Left lung (tissue), 14 donors: ENCODE measurements at places on chromosomes 12 and 14.

DNA sequence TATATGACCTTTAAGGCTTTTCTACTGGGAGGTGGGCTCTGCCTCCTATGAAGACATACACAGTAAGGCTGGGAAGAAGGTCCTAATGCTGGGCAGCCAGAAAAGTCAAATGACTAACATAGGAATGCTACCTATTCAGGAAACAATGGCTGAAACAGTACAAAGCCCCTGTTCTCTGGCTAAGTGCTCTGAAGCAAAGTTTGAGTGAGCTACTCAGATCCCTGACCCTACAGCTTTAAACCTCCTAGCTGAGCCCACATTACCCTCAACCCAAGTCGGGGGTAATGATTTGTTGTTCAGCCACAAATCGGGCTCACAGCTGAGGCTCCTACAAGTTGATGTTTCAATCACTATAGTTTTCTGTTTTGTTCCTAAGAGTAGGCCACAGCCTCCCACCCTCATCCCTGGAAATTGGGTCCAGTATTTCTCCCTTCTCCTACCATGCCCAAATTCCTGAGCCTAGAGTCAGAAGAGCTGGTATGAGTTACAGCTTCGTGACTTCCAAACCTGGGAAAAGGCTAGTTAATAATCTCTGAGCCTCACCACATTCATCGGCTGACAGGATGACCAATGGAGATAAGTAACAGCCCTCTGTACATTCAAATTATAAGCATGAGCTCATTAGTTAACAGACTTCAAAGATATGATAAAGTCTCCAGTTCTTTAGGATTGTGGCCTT is 46.5 kb downstream of the BTBD7 start:
- no peak overlapping the region for H3K27ac ChIP-seq
- peaks cover 11% of the 10 kb centered on the region for H3K4me1 ChIP-seq
- peaks cover 15% of the 10 kb centered on the region for H3K36me3 ChIP-seq

- no peaks in the 10 kb centered on the region for H3K4me1 ChIP-seq
- no peaks in the 10 kb centered on the region for H3K27me3 ChIP-seq
- no peaks in the 10 kb centered on the region for H3K36me3 ChIP-seq
- no peak overlapping the region for H3K27ac ChIP-seq
- DNase-seq: no peak
Measured at GRCh38 chr14:85060121-85060520, 469.8 kb upstream of the FLRT2 start.

GRCh38 chr12:114864837-114865551 is 181.0 kb upstream of the TBX3 start:
- no peaks in the 10 kb centered on the region for H3K4me1 ChIP-seq
- no peaks in the 10 kb centered on the region for H3K36me3 ChIP-seq
- no peak overlapping the region for H3K4me3 ChIP-seq
- no peaks in the 10 kb centered on the region for H3K27me3 ChIP-seq

GRCh38 chr12:30806989-30807694 is 52.4 kb upstream of the CAPRIN2 start:
- no peak overlapping the region for H3K27ac ChIP-seq
- no peak for DNase-seq
- H3K4me3 ChIP-seq: no peak overlapping the region
- H3K36me3 ChIP-seq: no peaks in the 10 kb centered on the region

GRCh38 chr14:102822311-102822863 is 45.1 kb downstream of the TRAF3 start:
- no peak overlapping the region for H3K27ac ChIP-seq
- H3K4me1 ChIP-seq: peaks cover 12% of the 10 kb centered on the region
- no peaks in the 10 kb centered on the region for H3K27me3 ChIP-seq

DNA sequence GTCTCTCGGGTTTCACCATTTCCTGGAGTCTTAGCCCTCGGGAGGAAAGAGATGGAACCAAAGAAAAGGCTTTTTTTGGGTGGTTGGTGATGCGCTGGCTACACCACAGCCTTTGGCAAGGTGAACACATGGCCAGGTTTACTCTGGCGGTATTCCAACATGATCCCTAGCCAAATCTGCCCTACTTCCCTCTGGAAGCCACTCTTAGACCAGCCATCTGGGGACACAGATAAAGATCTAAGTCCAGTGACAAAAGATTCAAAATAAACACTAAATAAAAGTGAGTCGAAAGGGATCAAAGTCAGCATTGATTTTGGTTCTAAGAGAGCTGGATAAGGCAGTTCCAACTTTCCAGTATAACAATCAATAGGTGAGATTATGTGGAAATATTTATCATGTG is 694.5 kb downstream of the VRK1 start:
- DNase-seq: no peak
- no peaks in the 10 kb centered on the region for H3K36me3 ChIP-seq
- no peaks in the 10 kb centered on the region for H3K27me3 ChIP-seq
- H3K27ac ChIP-seq: no peak overlapping the region
- no peaks in the 10 kb centered on the region for H3K4me1 ChIP-seq
- no peak overlapping the region for H3K4me3 ChIP-seq

DNA sequence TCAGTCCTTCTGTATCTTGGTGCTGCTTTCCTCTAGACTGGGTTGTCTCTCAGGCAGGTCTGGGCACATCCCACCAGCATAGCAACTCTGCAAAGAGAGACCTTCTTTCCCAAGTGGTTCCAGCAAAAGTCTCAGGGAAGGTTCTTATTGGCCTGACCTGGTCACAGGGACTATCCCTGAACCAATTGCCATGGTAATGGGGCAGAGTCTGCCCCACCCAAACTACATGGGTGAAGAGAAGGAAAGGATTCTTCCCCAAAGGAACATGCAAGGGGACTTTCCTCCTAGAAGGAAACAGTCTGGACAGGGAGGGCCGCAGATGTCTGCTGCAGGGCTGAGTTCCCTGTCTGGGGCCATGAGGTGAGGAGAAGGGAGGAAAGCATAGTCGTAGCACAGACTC is 122.2 kb upstream of the NCOR2 start:
- H3K4me1 ChIP-seq: peaks cover 56% of the 10 kb centered on the region
- H3K27ac ChIP-seq: no peak overlapping the region
- no peak for DNase-seq
- H3K4me3 ChIP-seq: no peak overlapping the region
- H3K27me3 ChIP-seq: no peaks in the 10 kb centered on the region

GRCh38 chr14:94305620-94306019 is 12.6 kb upstream of the SERPINA10 start:
- H3K27me3 ChIP-seq: no peaks in the 10 kb centered on the region
- H3K36me3 ChIP-seq: no peaks in the 10 kb centered on the region
- H3K4me1 ChIP-seq: no peaks in the 10 kb centered on the region
- no peak overlapping the region for H3K27ac ChIP-seq
- no peak overlapping the region for H3K4me3 ChIP-seq

DNA sequence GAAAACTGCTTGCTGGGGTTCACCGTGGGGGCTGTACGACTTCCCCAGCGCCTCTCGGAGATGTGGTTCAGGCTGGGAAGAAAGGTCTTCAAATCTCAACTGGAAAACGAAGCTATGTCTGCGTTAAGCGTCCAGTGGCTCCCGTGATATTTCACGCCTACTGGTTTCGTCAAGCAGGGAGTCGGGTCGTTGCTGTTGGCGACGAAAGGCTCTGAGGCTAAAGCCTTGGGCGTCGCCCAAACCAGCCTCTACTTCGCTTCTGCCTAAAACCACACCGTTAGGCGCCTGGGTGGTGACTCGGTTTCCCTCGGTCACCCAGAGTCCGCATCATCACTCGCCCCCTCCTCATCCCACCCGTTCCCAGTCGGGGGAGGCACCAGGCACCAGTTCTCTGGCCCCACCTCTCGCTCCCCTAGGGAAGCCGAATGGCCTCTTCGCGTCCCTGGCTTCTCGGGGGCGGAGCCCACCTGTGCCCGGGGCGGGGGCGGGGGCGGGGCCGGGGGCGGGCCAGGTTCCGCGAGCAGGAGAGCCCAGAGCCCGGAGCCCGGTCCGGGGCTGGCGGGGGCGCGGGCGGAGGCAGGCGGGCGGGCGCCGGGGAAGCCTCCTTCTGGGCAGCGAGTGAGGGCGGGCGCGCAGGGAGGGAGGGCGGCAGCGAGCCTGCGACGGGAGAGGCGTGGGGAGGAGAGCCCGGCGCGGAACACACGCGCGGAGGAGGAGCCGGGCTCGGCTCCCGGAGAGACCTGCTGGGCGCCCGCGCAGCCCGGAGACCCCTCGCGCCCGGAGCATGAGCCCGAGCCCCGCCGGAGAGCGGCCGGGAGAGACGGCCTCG is at the start of gene B4GALNT3:
TSS of gene B4GALNT3 (plus strand) at position 510 of the 829 bp plus-strand sequence. CDS start 438 bp downstream, outside the sequence.
- no peak within 1 kb of the TSS for H3K27ac ChIP-seq
- no peaks in the 10 kb centered on the region for H3K36me3 ChIP-seq
- H3K4me1 ChIP-seq: peaks cover 17% of the 10 kb centered on the region
- peak; percentile 58 for DNase-seq
- peak within 1 kb of the TSS; percentile 49 for H3K4me3 ChIP-seq

GRCh38 chr14:39228509-39229221 is 5.0 kb upstream of the MIA2 start:
- H3K27me3 ChIP-seq: no peaks in the 10 kb centered on the region
- H3K27ac ChIP-seq: no peak overlapping the region
- no peak for DNase-seq
- no peaks in the 10 kb centered on the region for H3K36me3 ChIP-seq
- H3K4me1 ChIP-seq: no peaks in the 10 kb centered on the region

DNA sequence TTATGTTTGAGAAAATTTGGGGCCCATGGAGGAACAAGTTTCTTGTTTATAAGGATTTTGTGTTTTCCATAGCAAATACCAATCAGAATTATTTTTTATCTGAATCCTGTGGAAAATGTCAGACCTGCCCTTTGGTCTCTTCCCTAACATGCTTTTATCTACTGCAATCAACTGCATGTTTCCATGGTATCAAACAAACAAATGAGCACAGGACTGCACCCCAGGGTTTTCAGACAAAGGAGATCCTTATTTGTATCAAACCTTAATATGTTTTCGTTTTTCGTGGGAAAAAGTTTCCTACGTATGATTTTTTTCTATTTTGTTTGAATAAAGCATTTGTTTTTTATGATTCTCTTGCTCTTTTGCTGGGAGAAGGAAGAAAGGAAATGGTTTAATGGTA is 91.1 kb downstream of the GPR135 start:
- no peaks in the 10 kb centered on the region for H3K27me3 ChIP-seq
- no peaks in the 10 kb centered on the region for H3K4me1 ChIP-seq
- no peaks in the 10 kb centered on the region for H3K36me3 ChIP-seq
- DNase-seq: no peak
- no peak overlapping the region for H3K4me3 ChIP-seq
- no peak overlapping the region for H3K27ac ChIP-seq

DNA sequence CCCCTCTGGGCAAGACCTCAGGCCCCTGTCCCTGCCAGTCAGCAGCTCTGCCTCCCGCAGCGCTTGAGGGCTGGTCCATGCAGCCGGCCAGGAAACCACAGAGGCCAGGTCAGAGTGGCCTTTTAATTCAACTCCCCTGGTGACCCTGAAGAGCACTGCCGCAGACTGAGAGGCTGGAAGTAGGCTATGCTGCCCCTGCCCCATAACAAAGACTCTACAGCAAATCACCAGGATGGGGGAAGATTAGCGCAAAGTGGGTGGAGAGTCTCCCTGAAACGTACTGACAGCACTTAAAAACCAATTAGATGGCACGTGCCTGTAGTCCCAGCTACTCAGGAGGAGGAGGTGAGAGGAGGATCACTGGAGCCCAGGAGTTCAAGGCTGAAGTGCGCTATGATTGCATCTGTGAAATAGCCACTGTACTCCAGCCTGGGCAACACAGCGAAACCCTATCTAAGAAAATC is 70.5 kb downstream of the ITPK1 start:
- H3K27ac ChIP-seq: peak overlapping the region; percentile 44
- no peaks in the 10 kb centered on the region for H3K36me3 ChIP-seq
- DNase-seq: no peak
- no peaks in the 10 kb centered on the region for H3K27me3 ChIP-seq
- peaks cover 64% of the 10 kb centered on the region for H3K4me1 ChIP-seq

- H3K27ac ChIP-seq: no peak overlapping the region
- H3K4me1 ChIP-seq: no peaks in the 10 kb centered on the region
- H3K36me3 ChIP-seq: no peaks in the 10 kb centered on the region
- no peak for DNase-seq
- H3K27me3 ChIP-seq: no peaks in the 10 kb centered on the region
- no peak overlapping the region for H3K4me3 ChIP-seq
Measured at GRCh38 chr12:7748852-7749251, 1.7 kb upstream of the CLEC4C start.

DNA sequence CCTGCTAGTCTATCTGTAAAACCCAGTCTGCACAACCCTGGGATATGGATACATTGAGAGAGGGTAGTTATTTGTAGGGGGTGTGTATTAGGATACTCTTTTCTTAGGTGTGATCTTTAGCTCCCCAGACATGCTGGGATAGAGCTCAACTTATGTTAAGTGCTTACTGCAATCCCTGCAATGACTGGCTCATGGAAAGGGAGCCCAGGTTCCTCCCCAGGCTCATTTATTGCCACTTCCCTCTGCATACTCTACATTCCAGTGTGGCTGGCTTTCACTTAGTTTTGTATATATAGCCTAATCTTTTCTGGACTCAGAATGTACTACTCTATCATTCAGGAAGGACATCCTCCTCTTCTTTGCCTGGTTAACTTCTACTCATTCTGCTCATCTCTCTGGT is 172.0 kb downstream of the SYT10 start:
- no peak overlapping the region for H3K27ac ChIP-seq
- no peak overlapping the region for H3K4me3 ChIP-seq
- no peaks in the 10 kb centered on the region for H3K4me1 ChIP-seq
- DNase-seq: no peak
